Stimulated activated CD4-positive, alpha-beta T cell treated with anti-CD3 and anti-CD28 coated beads, Interleukin-1b, Interleukin-23, amount 100 ng/mL, for 1 hour (primary cell): ENCODE measurements at places on chromosomes 11 and 22.

DNA sequence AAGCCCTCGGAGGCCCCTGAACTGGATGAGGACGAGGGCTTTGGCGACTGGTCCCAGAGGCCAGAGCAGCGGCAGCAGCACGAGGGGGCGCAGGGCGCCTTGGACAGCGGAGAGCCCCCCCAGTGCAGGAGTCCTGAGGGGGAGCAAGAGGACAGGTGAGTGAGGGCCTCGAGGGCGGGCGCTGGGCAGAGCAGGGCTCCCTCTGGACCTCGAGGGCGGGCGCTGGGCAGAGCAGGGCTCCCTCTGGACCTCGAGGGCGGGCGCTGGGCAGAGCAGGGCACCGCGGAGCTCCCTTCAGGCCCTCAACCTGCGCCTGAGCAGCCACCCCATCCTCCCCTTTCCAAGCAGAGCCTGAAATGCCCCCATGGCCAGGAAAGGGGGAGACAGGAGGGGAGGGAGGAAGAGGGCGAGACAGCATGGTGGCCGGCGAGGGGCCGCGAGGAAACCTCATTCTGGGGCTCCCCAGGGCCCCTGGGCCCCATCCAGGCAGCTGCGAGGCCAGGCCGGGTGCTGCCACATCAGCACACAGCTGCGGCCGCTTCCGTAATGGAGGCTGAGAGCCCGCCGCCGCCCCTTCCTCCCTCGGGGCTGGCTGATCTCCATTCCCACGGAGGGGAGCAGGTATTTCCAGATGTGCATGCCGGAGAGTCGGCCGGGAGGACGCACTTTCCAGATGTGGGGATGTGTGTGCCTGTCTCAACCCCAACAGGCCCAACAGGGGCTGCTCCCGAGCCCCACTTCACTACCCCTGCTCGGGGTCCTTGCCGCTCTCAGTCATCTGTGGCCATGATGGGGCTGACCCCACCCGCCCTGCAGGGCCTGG, 10.0 kb downstream of the PRR33 start:
- no peak for DNase-seq

- no peak for DNase-seq
Measured at GRCh38 chr11:88102598-88102934, 72.7 kb downstream of the RAB38 start.

GRCh38 chr22:49400941-49401598, 426.6 kb downstream of the BRD1 start:
- DNase-seq, result no peak

GRCh38 chr11:102279641-102280170, 37.6 kb upstream of the BIRC3 start:
- no peak for DNase-seq

DNA sequence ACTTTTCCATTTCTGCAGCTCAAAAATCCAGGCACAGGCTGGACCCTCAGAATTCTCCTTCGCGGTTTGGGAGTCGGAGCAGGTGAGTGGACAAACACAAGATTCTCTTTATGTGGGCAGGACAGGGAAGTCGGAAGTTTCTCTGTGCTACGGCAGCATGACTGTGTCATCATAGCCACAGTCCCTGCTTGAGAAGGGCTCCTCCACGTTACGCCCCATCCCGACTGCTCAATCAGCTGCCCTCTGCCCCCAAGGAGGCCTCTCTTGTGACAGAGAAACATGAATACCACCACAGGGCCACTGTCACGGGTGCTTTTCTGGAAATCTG, 89.0 kb upstream of the SHISAL1 start:
- no peak for DNase-seq
